ENCODE measurements at places on chromosomes 3 and 15.

DNA sequence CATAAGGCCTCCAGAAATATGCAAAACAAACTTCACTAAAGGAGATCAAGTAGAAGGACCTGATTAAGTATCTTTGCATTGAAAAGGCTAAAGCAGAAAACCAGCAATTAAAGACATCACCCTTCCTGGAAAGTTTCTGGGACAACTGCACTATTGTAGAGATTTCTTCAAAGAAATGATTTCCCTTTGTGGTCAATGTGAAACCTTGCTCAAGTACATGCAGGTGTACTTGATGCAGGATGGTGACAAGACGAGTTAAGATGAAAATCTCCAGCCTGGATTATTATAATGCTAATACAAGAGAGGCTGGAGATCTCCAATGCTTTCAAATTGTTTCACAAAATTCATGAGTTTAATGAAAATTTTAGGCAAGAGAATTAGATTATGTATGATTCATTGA is 208.4 kb downstream of the TIGIT start:
- no peak for DNase-seq

GRCh38 chr3:128413413-128414205 is 53.1 kb downstream of the DNAJB8 start:
- no peak for DNase-seq

- DNase-seq, result peak; percentile 80
Observed at GRCh38 chr3:138347960-138348753, at the start of gene MRAS. TSS of gene MRAS (plus strand) at chr3:138348579. CDS start at chr3:138372884, 24,305 bp downstream.

DNA sequence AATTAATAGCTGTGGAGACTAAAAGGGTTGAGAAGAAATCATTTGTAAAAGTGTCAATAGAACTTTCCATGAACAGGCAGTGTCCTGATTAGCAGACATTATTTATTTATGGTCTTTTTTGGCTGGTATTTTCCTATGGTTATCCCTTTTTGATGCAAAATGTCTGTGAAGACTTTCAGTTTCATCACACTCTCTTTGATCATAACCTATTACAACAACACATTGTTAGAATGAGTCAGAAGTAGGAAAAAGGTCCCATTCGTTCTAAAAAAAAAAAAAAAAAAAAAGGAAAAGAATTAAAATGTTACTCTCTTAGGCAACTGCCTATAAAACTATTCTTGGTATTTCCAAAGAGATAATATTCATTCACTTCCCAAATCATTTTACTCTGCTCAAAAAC is 62.1 kb downstream of the SLC49A4 start:
- DNase-seq, result no peak

DNA sequence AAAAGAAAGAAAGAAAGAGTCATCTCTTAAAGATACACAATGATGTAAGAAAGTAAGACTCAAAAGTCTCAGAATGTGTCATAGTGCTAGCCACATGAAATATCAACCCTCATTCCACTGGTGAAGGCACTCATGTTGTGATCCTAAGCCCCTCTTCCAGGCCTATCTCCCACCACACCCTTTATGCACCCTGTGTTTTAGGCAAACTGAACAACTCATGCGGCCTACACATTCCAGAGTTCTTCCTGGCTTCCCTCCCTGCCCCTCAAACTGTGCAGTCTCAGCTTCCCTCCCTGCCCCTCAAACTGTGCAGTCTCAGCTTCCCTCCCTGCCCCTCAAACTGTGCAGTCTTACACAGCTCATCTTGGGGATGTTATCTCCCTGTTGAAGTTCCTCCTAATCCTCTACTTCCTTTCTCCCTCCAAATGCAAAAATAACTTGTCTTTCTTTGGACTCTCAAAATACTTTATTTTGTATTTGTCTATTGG is 69.0 kb upstream of the FNDC3B start:
- DNase-seq, result no peak

GRCh38 chr15:41936649-41937567 is 35.4 kb downstream of the EHD4 start:
- no peak for DNase-seq

GRCh38 chr3:66989860-66990696 is 8.0 kb upstream of the KBTBD8 start:
- no peak for DNase-seq

DNA sequence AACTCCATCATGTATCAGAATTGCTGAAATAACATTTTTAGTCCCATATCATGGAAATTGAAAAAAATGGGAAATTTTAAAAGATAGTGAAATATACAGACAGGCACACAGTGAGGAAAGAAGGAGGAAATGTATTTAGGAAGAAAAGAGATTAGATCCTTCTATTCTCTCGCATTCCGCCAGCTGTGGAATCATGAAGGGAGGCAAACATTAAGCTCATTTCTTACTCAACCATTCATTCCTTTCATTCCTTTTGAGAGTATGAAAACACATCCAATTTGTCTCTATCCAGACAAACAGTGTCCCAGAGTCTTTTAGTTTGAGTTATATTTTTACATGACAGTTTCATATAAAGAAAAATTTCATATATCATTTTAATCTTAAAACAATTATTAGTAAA is 52.5 kb upstream of the KCNMB2 start:
- no peak for DNase-seq

GRCh38 chr15:42088801-42089640 is 5.3 kb downstream of the PLA2G4D start:
- DNase-seq, result no peak

DNA sequence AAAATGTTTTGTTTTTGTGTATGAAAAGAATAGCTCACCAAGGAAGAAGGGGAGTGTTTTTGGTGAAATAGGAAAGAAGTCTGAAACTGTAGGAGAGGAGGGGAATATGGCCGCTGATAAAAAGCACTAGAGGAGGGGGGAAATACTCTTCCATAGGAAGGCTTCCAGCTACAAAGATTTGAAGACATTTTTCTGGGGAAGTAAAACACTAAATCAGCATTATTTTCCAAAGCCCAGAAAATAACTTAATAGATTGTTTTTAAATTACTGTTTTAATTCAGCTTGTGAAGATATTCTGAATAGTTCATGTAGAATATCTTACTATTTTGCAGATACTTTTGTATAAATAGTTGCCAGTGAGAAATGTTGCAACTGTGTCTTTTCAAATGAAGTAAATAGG is 54.9 kb downstream of the CALML4 start:
- DNase-seq, result no peak

DNA sequence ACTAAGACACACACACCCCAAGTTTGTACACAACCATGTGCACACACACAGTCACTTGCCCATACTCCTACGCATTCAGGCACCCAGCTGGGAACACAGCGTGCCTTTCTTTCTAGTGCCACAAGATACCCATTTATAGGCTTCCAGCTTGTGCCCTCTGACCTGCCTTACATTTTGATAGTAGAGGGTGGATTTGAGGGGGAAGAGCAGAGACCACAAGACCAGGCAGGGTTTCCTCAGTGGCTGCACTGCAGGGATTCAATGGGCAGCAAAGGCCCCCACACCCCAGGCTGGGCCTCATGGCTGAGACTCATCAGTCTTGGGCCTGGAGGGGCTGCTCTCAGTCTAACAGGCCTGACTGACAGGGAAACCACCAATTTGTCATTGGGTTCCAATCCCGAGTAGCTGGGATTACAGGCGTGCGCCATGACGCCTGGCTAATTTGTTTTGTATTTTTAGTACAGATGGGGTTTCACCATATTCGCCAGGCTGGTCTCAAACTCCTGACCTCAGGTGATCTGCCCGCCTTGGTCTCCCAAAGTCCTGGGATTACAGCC is 18.8 kb upstream of the ANKDD1A start:
- no peak for DNase-seq

- DNase-seq, result no peak
Observed at GRCh38 chr3:128073807-128074206, 21.6 kb downstream of the SEC61A1 start.

- DNase-seq, result no peak
Observed at GRCh38 chr15:90836296-90836871, 32.0 kb upstream of the FURIN start.

All from suprapubic skin (tissue), 4 donors.